ENCODE measurements at places on chromosomes 16 and 17. TPM values are rescaled to one million over a fixed set of nuclear protein-coding genes. Genes with fewer than 3 reads are reported as not detected.

Gene CACNA1G
- 0.13 TPM for total RNA-seq

Gene HP
- 8.3 TPM for total RNA-seq

DNA sequence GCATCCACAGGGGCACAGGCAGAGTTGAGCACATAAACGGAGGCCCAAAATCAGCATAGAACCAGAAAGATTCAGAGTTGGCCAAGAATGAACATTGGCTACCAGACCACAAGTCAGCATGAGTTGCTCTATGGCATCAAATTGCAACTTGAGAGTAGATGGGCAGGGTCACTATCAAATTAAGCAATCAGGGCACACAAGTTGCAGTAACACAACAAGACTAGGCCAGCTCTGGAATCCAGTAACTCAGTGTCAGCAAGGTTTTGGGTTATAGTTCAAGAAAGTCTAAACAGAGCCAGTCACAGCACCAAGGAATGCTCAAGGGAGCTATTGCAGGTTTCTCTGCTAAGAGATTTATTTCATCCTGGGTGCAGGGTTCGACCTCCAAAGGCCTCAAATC lies 12.9 kb downstream of the G6PC1 start:
- no peak for DNase-seq

GRCh38 chr17:56064506-56064905 lies 88.8 kb upstream of the ANKFN1 start:
- no peak for DNase-seq

Gene DLX4
- 0.16 TPM for total RNA-seq

DNA sequence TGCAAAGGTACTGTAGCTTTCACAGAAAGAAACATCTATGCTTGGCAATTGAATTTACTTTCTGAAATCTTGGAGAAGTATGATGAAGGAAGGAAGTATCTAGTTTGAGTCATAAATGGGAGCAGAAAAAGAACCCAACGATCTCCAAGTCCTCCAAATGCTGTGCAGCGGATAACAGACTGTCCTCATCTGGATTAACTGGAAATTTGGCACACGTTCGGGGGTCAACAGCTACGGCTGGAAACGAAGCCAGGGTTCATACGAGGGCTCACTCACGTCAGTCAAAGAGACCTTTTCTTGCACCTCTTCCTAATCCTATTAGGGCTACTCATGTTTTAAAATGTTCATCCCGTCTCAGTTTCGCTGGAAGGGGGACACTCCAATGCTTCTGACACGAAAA lies 152.0 kb downstream of the ZFHX3 start:
- DNase-seq, result no peak

- no peak for DNase-seq
These were observed 9.4 kb upstream of the DNASE1 start for GRCh38 chr16:3645108-3645503.

DNA sequence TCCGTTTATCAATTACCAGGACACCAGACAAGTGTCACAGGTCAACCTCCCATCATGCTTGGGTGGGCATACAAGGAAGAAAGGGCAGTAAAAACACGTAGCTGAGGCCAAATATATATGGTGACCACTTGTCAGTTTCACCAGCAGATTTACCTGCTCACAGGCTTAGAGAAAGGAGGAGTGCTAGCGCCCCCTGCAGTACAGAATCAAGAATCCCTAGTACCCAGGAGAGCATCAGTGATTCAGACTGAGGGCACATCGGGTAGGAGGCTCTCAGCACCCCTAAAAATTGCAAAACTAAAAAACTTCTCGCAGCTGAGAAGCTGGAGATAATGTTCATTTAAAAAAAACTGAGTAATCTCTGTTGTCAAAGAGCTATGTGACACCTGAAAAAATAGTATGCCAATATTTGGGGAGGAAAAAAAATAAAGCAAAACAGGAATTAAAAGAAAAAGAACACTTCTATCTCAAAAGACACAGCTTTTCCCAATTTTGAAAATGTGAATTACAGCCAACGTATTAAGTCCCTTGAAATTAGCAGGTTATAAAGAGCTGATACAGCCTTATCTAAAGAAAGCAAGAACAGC lies 21.2 kb upstream of the MON1B start:
- no peak for DNase-seq

DNA sequence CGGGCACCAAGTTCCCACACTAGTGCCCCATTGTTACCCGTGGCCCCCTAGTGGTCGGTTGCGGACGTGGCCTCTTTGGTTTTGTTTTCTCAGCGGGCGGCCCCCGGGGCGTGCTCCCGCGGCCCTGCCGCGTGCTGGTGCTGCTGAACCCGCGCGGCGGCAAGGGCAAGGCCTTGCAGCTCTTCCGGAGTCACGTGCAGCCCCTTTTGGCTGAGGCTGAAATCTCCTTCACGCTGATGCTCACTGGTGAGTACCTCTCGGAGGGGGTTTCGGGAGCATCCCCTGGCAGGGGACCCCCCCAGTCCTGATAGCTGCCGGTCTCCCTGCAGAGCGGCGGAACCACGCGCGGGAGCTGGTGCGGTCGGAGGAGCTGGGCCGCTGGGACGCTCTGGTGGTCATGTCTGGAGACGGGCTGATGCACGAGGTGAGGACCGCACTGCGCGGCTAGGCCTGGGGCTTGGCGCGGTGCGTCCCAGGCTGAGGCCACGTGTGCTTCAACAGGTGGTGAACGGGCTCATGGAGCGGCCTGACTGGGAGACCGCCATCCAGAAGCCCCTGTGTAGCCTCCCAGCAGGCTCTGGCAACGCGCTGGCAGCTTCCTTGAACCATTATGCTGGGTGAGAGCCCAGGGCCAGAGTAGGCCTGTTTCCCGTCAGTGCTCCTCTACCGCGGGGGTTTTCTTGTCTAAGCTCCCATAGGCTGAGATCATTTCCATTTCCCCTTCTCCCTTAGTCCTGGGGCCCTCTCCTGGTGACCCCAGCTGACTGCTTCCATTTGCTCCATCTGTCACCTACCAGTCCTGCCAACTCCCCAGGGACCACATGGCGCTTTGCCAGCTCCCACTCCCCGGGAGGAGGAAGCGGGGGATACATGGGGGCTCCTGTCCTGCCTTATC lies 1.7 kb downstream of the SPHK1 start:
- DNase-seq, result peak; percentile 92

Gene SLC16A13
- total RNA-seq, result 0.48 TPM

Gene KRTAP3-2
- total RNA-seq, result not detected

Gene C17orf67
- 0.83 TPM for total RNA-seq

Gene SLC16A6
- 0.19 TPM for total RNA-seq

DNA sequence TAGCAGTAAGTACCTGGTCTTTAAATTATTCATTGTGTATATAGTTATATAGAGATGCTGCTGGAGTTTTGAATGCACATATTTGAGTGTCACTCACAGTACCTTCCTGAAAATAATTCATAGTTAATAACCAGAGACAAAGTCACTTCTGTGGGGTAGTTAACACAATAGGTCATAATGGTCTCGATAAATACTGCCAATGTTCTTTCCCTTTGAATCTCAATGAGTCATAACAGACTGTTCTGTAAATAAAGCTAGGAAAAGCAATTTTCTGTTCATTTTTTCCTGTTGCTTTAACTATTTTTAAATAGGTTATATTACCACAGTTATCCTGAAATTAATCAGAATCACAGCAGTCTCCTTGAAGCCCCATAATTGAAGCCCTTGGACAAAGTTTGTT lies 87.2 kb downstream of the MAP2K4 start:
- no peak for DNase-seq

All from cardiac septum (tissue), 1 donor.